ENCODE measurements at places on chromosomes 5 and 9.

DNA sequence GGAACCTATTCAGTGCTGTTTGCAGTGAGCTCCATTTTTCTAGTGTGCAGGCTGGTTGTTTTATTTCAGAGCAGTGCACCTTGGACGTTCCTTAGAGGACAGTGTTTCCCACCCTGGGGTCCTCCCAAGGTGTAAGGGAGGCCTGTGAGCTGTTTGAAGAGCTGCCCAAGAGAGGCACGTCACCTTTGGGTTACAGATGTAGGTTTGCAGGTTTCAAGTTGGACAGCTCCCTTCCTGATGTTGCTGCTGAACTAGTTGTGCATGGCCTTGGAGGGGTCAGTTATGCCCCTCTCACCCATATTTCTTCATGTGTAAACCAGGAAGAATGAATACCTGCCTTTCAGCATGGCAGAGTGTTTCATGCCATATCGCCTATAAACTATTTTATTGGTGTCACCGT lies 34.7 kb upstream of the POMT1 start:
- no peak for DNase-seq

- peak; percentile 37 for DNase-seq
These were observed 55.8 kb upstream of the ACTBL2 start for GRCh38 chr5:57538341-57538955.

- no peak for DNase-seq
These were observed 269.8 kb downstream of the NR3C1 start for GRCh38 chr5:143133721-143134120.

DNA sequence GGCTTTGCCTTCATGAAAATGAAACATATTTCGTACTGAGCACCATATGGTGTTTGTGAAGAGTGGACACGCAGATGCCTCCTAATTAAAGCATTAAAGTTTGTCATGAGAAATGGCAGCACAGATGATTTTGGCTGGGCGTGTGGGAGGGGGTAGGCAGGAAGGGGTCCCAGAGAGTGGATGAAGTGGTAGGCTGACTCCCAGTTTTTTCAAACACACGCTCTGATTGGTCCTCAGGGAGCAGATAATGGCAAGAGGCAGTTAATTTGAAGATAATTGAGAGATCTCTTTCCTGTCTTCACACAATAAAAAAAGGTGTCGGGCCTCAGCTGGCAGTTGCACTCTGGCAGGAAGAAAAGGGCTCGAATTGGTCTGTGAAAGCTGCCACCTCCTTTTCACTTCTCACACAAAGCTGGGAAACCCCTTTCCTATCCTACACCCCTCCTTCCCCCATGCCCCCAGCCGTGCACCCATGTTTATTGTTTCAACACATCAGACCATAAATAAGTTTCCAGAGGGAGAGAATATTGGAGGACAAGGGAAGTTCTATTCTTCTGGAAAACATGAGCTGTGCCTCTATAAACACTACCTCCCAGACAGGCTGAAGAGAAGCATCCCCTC lies 429.6 kb downstream of the ARHGEF28 start:
- DNase-seq: no peak

DNA sequence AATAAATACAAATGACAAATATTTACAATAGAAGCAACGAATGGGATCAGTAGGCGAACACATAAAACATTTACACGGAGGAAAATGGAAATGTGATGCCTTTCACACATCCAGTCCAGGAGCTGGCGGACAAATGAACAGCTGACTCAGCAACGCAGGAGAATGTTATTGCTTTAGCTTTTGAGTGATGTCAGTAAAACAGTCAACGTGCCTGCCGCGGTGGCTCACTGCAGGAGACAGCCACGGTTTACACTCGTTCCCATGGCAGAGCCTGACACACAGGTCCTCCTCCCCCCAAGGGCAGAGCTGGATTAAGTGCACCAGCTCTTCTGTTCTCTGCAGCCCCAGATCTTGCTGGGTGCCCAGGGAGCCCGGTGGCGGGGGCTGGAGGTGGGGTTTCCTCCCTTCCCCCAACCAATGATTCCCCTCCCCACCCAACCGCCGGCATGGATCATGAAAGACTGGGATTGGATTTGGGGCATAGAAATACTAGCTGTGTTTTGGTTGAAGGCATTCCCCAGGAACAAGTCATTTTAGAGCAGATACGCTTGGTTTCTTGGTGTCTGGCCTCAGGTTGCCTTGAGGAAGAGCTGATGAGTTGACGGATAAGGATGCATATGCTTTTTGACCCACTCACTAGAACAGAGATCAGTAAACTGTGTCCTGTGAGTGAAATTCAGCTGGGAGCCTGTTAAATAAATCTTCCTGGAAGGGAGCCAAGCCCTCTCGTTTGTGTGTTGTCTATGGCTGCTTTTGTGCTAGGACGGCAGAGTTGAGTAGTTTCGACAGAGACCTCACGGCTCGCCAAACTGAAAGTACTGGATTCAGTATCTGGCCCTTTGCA lies 12.5 kb downstream of the STC2 start:
- peak; percentile 67 for DNase-seq

- no peak for DNase-seq
These were observed 95.2 kb upstream of the CPEB4 start for GRCh38 chr5:173792781-173793547.

GRCh38 chr9:74556685-74557084 lies 59.5 kb downstream of the RORB start:
- DNase-seq: no peak

- no peak for DNase-seq
These were observed 129.5 kb downstream of the RGS3 start for GRCh38 chr9:113592876-113593575.

DNA sequence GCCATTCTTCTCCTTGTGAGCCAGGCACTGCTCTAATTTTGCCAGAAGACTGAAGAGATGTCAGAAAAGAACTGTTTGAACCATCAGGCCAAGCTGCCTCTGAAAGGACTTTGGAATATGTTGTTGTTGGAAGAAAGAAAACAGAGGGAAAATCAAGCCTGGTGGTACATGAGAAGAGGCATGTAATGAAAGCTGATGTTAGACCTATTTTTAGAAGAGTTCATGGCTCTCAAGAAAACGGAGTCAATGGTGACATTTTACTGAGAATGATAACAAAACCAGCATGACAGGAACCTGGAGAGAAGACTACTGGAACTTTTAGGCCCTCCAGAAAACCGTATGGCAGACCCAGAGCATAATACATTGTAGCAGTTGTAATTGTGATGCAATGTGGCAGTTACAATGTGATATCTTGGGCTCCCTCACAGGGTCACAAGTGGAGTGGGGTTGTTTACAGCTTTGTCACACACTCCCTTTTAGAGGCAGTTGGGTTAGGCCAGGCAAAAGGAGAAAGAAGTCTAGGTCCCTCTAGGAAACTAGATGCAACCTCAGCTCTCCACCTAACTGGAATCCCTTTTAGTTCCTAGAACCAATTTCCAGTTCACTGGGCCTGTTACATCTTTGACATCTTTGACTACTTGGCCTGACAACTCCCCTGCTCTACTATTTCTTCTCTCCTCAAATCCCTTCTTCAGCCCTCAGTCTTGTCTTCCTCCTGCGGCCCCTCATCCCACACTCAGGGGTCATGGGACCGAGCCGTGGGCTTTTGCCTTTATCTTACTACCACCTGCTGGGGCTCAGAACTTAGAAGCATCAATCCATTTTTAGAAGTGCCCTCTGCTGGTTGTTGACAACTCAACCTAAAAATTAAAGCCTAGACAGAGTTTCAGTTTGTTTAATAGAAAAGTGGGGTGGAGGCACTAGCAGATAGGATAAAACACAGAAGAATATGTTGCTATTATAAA lies 61.2 kb upstream of the JAK2 start:
- DNase-seq: no peak

DNA sequence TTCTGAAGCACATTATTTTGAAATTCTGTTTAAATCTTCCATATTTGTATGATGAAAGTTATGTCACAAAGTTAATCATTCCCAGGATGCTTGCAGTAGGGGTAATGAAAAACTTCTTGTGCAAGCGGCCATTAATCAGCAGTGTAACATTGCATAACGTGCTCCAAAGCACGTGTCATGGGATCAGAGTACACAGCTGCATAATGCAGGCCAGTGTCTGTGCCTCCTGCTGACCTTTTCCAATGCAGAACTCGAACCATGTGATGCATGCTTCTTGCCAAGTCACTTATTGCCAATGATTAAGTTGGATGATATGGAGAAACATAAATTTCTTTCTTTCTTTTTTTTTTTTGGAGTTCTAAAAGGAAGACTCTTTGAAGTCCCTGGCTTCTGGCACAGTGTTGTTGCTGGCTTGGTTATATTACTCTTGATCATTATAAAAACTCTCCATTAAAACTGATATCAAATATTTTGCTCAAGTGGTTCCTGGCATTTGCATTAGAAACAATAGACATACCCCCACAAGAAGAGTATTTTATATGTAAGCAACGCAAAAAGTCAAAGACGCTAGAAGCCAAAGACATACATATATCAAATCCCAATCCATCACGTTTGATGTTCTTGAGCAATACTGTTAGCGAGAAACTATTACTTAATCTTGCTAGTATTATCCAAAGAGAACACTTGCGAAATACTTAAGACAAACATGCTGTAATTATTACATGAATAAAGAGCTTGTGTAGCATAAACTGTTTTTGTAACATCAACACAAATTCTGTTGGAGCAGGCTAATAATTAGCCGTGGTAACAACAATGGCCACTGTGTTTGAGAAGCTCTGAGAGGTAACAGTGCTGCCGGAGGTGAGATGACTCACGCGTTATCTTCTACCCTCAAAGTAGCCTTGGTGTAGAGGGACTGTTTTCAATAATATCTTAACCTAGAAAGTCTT lies 164.2 kb downstream of the AUH start:
- peak; percentile 94 for DNase-seq

GRCh38 chr5:173919443-173919842 lies 31.3 kb downstream of the CPEB4 start:
- no peak for DNase-seq
